Stimulated activated CD4-positive, alpha-beta T cell treated with anti-CD3 and anti-CD28 coated beads, Interleukin-12 subunit alpha, Interleukin-12 subunit beta, amount 100 ng/mL, for 24 hours (primary cell): ENCODE measurements at places on chromosomes 12 and 14.

GRCh38 chr12:3560295-3560620, 69.3 kb downstream of the PRMT8 start:
- DNase-seq: no peak

DNA sequence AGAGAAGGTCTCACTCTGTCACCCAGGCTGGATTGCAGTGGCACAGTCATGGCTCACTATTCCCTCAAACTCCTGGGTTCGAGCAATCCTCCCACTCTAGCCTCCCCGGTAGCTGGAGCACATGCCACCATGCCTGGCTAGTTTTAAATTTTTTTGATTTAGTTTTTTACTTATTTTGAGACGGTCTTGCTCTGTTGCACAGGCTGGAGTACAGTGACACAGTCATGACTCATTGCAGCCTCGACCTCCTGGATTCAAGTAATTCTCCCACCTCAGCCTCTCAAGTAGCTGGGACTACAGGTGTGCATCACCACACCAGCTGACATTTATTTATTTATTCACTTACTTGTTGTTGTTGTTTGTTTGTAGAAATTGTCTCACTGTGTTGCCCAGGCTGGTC, 22.2 kb upstream of the DIP2B start:
- no peak for DNase-seq

- DNase-seq: no peak
Measured at GRCh38 chr12:6438345-6438744, 6.4 kb upstream of the CD27 start.

DNA sequence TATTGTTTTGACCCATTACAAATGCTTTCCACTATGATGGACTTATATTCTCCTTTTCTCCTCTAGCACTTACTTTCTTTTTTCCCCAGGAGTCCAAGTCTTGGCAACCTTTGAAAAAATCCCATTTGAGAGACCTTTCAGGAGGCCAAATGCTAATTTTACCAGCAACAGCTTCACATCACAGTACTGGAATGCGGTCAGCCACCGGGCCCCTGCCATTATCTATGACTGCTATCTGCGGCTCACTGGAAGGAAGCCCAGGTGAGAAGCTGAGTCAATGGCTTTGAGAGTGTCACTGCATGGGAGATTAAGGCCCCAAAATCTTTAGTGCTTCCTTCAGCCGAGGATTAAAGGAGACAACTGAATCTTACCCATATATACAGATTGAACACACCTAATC, 64.2 kb downstream of the ERGIC2 start:
- DNase-seq: no peak

DNA sequence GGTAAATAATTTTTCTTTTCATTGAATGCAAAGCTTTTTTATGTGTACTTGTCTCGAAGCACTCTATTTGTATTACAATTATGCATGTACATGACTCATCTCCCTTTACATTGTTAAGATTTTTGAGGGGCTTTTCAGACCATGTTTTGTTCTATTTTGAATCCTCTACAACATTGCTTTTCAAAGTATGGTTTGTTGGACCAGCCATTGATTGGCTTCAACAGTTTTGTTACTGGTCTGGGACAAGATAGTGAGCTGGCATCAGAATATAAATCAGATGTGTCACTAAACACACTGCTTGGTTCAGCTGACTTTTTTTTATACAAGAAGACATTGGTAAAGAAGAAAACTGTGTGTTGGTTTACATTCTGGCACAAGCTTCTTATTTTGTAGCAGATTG, 122.3 kb downstream of the MON2 start:
- no peak for DNase-seq
